Stimulated activated CD8-positive, alpha-beta memory T cell treated with anti-CD3 and anti-CD28 coated beads, Interleukin-2, amount 100 ng/mL, for 48 hours (primary cell): ENCODE measurements at places on chromosomes 5 and 9.

- no peak for DNase-seq
These were observed 47.2 kb downstream of the MAST4 start for GRCh38 chr5:66643387-66643786.

GRCh38 chr9:134947265-134947955, 29.7 kb upstream of the FCN1 start:
- no peak for DNase-seq

- no peak for DNase-seq
These were observed 347.8 kb downstream of the EFNA5 start for GRCh38 chr5:107322936-107323335.

DNA sequence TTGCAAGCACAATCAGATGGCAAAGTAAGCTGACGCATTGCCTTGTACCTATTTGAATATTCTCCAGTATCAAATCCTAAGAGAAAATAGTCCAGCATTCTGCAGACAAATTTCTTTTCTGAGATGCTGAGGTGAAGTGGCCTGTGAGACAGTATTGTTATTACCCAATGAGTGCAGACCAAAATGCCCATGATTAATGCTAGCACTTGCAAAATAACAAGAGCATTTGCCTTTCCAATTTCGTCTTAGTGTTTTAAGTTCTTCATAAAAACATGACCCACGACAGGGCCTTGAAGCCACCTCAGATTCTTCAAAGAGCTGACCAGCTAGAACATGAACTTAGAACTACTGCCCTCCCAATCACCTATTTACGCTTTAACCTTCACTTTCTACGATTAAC, 2.6 kb upstream of the IQGAP2 start:
- no peak for DNase-seq

DNA sequence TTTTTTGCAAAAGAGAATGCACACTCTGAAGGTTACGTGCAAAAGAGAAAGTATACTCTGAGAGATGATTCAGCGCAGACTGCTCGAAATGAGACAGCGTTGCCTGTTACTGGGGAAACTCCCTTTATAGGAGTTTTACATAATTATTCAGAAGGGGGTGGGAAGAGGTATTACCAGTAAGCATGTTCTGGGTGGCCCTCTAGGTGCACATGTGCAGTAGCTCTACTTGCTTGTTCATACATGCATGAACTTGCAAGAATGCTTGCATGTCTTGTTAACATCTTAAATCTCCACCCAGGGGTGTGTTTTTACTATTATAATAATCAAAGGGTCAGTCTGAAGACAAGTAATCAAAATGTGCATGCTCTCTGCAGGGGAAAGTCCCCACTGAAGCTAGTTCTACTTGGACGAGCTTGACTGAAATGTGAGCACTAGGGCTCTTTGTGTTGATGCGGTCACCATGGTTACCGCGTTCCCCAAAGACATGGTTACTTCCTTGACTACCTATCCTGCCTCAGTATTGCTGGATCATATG, 75.5 kb downstream of the SGCD start:
- no peak for DNase-seq
